ENCODE measurements at places on chromosomes 6 and 20. TPM values are rescaled to one million over a fixed set of nuclear protein-coding genes. Genes with fewer than 3 reads are reported as not detected.
A peak's percentile ranks its signal among the peaks of the same experiment; 100 is the strongest.

GRCh38 chr6:112571488-112572270 is 224.5 kb downstream of the RFPL4B start:
- H3K4me3 ChIP-seq: no peak overlapping the region
- H3K27ac ChIP-seq: no peak overlapping the region
- no peaks in the 10 kb centered on the region for H3K4me1 ChIP-seq
- no peaks in the 10 kb centered on the region for H3K36me3 ChIP-seq
- DNase-seq: no peak
- no peaks in the 10 kb centered on the region for H3K27me3 ChIP-seq

- peak overlapping the region; percentile 4 for H3K4me3 ChIP-seq
- peaks cover 21% of the 10 kb centered on the region for H3K4me1 ChIP-seq
- no peaks in the 10 kb centered on the region for H3K36me3 ChIP-seq
- no peak overlapping the region for H3K27ac ChIP-seq
Observed at GRCh38 chr20:20732641-20733040, 20.2 kb upstream of the RALGAPA2 start.

DNA sequence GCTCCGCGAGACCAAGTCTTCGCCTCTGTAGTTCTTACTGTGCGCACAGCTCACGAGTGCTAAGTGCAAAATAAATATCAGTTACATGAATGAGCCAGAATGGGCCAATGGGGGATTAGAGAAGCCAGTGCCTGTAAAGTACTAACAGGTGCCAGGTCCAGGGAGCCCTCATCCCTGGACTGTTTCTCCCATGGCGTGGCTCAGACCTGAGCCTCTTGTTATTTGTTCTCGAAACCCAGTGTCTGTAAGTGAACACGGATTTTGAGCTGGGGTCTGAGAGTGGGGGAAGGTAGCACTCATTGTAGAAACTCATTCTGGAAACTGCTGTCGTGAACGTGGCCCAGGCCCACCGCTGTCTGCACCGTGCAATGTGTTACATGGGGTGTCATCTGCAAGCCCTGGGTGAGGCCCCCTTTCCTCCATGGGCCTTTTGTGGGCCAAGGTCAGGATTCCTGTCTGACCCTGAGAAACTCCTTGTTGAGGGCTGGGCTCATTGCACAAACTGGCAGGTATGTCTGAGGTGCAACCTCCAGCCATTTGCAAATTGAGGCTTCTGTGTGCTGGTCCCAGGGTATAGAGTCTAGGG is 154.7 kb downstream of the SYCP2 start:
- H3K27ac ChIP-seq: no peak overlapping the region
- H3K27me3 ChIP-seq: no peaks in the 10 kb centered on the region
- no peaks in the 10 kb centered on the region for H3K36me3 ChIP-seq
- DNase-seq: no peak

The HLA-DRA gene
- total RNA-seq: 2,040 TPM

GRCh38 chr6:7848229-7848628 is 62.4 kb downstream of the TXNDC5 start:
- no peak for DNase-seq
- H3K36me3 ChIP-seq: no peaks in the 10 kb centered on the region
- H3K27ac ChIP-seq: no peak overlapping the region
- no peaks in the 10 kb centered on the region for H3K27me3 ChIP-seq
- no peaks in the 10 kb centered on the region for H3K4me1 ChIP-seq

The OSER1 gene
- 21.6 TPM for total RNA-seq

DNA sequence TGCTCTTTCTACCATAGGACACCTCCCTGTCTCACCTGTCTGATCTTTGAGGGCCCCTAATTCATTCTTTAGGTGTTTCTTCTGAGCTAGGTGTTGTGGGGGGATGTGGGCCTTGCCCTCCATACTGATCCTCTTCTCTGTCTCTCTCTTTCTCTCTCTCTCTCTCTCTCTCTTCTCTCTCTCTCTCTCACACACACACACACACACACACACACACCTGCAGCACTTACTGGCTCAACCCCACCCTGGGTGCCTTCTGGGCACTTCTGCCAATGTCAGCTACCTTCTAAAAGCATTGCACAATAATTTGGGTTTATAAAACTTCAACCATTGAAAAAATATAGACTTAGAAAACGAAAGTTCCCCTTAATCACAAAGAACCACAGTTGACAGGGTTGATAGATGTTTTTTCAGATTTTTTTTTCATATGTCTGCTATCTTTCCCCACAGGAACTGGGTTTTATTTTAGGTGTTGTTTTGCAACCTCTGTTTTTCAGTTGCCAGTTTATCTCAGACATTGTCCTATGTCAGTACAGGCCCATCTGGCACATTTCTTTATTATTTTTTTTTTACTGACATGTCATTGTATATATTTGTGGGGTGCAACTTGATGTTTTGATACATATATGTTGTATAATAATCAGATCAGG is 28.1 kb downstream of the PKIG start:
- no peak overlapping the region for H3K4me3 ChIP-seq
- H3K27me3 ChIP-seq: no peaks in the 10 kb centered on the region
- no peak for DNase-seq
- peaks cover 17% of the 10 kb centered on the region for H3K4me1 ChIP-seq

DNA sequence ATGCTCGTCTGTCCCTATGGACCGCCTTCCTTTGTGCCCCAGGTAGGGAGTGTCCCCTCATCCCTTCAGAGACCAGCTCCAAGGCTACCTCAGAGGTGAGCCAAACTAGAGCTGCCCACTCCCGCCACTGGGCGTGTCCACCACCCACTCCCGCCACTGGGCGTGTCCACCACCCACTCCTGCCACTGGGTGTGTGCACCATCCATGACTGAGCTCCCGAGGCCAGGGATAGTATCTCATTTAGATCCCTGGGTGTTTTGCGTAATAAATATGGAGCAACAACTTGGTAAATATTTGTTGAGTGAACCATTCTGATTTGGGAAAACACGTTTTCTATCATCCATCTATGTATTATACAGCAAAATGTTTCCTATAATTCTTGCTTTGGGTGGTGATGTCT is 68.8 kb downstream of the ZBTB2 start:
- DNase-seq: no peak
- H3K36me3 ChIP-seq: no peaks in the 10 kb centered on the region
- no peaks in the 10 kb centered on the region for H3K4me1 ChIP-seq
- H3K27ac ChIP-seq: no peak overlapping the region

The MRS2 gene
- 25.6 TPM for total RNA-seq

Measured in GM12878 (cell line).